ENCODE measurements at places on chromosomes 16 and 17. TPM values are rescaled to one million over a fixed set of nuclear protein-coding genes. Genes with fewer than 3 reads are reported as not detected.

DNA sequence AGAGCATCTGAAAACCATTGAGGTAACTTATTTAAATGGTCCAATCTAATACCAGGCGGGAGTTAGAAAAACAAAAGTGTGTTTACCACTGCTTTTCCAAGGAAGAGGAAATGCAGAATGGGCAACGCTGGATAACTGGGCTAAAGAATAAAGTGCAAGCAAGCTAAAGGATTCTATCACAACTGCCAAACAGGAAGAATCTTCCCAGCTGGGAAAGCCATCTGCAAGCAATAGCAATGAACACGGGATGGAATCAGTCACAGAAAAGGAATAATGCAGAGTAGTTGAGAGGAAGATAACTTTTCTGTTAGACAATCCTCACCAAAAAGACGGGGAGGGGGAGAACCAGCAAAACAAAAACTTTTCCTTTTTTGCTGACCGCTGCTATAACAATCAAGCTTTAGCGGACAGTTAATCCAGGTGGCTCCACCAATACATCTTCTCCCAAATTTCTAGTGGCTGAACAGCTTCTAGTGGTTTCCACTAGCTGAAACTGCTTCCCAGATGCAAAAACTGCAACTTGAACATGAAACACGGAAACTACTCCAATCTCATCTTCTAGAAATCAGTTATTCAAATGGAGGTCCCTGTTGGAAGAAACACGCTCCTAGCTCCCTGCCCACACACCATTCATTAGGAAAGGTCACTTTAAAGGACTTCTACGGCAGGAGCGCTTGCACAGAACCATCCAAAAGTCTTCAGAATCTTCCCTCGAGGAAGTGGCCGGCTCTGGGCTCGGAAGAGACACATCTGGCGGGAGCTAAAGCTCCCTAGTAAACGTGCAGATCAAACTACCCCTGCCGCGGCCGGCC, 929 bp downstream of the TMEM11 start:
- no peaks in the 10 kb centered on the region for H3K27me3 ChIP-seq
- H3K27ac ChIP-seq, result no peak overlapping the region
- DNase-seq, result no peak
- H3K4me3 ChIP-seq, result peak overlapping the region; percentile 88
- peaks cover 25% of the 10 kb centered on the region for H3K36me3 ChIP-seq

The KRTAP4-1 gene
- not detected for total RNA-seq

The MAPT gene
- total RNA-seq, result 1.8 TPM

GRCh38 chr16:53048139-53048915, 4.4 kb downstream of the CHD9NB start:
- no peaks in the 10 kb centered on the region for H3K27me3 ChIP-seq
- H3K27ac ChIP-seq, result no peak overlapping the region
- H3K4me1 ChIP-seq, result no peaks in the 10 kb centered on the region

GRCh38 chr17:17567631-17568030, 23.9 kb downstream of the PEMT start:
- DNase-seq, result no peak
- no peaks in the 10 kb centered on the region for H3K27me3 ChIP-seq
- no peak overlapping the region for H3K27ac ChIP-seq
- H3K4me1 ChIP-seq, result no peaks in the 10 kb centered on the region

DNA sequence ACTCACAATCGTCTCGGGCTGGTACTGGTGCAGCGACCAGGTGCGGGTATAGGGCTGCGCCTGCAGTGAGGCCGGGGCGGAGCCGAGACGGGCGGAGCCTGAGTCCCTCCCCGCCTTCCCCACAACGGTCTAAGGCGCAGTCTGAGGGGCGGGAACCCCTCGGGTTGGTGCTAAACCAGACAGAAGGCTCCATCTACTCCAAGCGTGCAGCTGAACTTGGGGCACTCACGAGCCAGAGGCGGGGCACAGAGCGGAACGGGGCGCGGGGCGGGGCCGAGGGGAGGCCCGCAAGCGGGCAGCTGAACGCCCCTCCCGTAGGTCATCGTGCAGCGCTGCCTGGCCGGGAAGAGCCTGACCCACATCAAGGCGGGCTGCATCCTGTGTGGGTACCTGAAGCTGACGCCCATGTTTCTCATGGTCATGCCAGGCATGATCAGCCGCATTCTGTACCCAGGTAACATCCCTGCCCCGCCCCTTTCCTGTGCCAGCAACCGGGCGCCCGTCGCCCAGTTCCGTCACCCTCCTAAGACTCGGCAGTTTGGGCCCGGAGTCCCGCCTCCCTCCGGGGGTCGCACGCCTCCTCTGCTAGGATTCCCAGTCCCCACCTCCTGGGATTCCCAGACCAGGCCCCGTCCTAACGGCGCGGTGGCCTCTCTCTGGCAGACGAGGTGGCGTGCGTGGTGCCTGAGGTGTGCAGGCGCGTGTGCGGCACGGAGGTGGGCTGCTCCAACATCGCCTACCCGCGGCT, 5.0 kb downstream of the SLC5A2 start:
- H3K4me1 ChIP-seq, result peaks cover 4% of the 10 kb centered on the region
- peaks cover 7% of the 10 kb centered on the region for H3K36me3 ChIP-seq
- H3K27me3 ChIP-seq, result no peaks in the 10 kb centered on the region
- H3K27ac ChIP-seq, result peak overlapping the region; percentile 49
- DNase-seq, result peak; percentile 71
- H3K4me3 ChIP-seq, result peak overlapping the region; percentile 65

GRCh38 chr16:18811925-18812324, 10.6 kb upstream of the ARL6IP1 start:
- H3K27me3 ChIP-seq, result no peaks in the 10 kb centered on the region
- H3K4me3 ChIP-seq, result no peak overlapping the region

DNA sequence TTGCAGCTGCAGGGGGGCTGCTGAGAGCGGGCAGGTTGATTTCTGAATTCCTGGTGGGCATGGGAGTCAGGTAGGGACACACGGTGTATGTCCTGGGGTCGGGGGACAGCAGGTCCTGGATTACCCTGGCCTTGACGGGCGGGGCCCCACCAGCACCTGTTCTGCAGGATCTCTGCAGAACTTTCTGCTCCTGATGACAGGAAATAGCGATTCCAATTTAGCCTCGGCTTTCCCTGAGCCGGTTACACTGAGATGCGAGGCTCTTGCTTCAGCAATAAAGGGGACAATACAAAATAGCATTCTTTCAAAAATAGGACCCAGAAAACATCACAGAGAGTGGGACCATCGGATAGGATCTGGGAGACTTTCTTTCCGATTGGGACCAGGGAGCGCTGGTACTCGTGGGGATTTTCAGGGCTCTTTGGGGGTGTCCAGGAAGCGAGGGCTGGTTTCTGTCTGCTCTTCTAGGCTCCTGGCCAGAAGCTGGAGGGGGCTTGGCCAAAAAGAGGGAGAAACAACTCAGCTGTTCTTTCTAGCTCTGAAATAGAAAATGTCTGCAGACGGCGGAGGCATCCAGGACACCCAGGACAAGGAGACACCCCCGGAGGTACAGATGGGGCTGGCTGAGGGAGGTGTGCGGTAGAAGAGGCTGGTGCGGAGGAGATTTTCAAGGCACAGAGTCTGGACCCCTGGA, 642 bp downstream of the ZNF205 start:
- H3K36me3 ChIP-seq, result peaks cover 4% of the 10 kb centered on the region
- no peak for DNase-seq
- H3K27ac ChIP-seq, result no peak overlapping the region

- DNase-seq, result peak; percentile 35
- no peaks in the 10 kb centered on the region for H3K36me3 ChIP-seq
- H3K4me1 ChIP-seq, result no peaks in the 10 kb centered on the region
Measured at GRCh38 chr16:70770626-70771552, 30.1 kb downstream of the VAC14 start.

The TPSD1 gene
- total RNA-seq, result 0.28 TPM
